ENCODE measurements at places on chromosomes 16 and 17.

GRCh38 chr17:640436-640835 lies 74.2 kb downstream of the VPS53 start:
- DNase-seq = no peak

GRCh38 chr17:74424117-74424516 lies 7.8 kb upstream of the GPRC5C start:
- no peak for DNase-seq

DNA sequence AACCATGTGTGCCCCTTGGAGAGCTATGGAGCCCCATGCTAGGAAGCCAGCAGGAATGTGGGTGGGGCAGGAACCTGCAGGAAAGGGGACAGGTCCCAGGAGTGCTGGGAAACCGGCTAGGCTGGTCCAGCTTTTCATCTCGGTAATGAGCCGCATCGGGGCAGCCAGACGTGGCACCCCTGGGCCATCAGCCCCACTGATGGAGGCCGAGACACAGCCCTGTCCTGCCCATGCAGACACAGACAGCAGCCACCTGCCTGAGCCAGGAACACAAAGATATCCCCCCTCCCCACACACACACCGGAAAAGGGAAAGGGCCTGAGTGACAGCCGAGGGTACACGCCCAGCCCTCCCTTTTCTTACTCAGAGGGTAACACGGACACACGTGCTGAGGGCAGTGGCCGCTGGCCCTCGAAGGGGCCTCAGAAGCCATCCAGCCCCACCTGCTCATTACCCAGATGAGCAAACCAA lies 18.1 kb downstream of the PPL start:
- DNase-seq = no peak

- DNase-seq = no peak
Observed at GRCh38 chr16:70473446-70474319, 19.3 kb downstream of the FCSK start.

DNA sequence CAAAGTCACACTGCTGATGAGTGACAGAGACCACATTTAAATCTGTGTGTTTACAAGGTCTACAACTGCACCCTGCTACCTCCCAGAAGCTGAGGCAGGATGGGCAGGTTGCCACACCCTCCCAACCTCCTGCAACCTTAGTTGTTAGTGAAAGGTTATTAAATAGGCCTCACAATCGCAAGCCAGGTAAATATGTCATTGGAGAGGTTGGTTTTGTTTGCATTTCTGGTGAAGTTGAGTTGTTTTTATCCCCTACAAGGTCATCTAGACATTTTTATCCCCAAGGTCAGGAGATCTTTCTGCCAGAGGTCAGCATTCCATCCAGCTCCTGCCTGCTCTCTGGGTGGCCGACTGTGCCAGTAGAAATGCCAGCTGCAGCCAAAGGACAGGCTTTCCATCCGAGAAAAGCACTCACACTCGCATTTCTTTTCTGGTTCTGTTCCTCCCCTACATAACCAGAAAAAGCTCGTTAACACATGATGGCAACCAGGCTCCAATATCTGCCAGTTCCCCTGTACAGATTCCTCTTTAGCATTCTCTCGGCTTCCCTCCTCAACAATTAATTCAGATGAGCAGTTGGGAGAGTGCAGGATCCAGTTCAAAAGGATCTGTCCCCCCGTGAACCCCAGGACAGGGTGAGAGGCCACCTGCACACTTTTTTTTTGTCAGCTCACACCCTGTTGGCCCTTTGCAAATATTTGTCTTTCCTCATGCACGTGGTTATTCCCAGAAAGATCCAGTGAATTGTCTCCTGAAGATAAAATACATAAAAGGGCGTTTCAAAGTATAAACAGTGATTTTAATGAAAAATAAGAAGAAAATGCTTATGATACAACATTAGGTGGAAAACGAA lies 562.8 kb downstream of the MAF start:
- DNase-seq = no peak

- DNase-seq = no peak
Observed at GRCh38 chr16:69680358-69680757, 46.0 kb downstream of the NQO1 start.

DNA sequence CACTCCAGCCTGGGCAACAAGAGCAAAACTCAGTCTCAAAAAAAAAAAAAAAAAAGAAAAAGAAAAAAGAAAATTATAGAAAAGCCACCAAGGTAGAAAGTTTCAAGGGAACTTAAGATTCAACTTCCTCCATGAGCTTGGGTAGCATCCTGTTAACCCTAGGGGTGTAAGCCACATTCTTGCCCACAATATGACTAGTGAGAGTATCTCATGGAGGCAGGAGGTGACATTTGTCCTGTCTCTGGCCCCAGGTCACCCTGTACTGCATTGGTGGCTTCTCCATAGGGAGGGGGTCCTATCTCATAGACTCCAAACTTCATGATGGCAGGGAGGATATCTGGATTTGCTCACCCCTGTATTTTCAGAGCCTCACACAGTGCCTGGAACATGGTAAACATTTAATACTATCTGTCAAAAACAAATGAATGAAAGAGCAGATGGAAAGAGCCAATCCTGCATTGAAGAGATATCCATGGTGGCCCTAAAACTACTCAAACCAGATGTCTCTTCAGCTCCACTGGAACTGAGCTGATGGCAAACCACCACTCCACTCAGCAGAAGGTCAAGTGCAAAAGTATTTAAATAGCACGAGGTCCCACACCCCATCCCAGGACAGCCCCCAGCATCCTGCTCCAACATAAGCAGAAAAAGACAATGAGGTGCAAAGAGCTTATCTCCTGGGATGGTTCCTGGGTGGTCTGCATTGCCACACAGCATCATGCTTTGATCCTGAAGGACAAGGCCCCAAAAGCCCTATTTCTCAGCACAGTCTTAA lies 50.3 kb downstream of the EMP2 start:
- DNase-seq = no peak

GRCh38 chr16:89096768-89097391 lies 3.2 kb downstream of the ACSF3 start:
- DNase-seq = no peak

GRCh38 chr17:58585554-58585953 lies 71.1 kb upstream of the MTMR4 start:
- no peak for DNase-seq

DNA sequence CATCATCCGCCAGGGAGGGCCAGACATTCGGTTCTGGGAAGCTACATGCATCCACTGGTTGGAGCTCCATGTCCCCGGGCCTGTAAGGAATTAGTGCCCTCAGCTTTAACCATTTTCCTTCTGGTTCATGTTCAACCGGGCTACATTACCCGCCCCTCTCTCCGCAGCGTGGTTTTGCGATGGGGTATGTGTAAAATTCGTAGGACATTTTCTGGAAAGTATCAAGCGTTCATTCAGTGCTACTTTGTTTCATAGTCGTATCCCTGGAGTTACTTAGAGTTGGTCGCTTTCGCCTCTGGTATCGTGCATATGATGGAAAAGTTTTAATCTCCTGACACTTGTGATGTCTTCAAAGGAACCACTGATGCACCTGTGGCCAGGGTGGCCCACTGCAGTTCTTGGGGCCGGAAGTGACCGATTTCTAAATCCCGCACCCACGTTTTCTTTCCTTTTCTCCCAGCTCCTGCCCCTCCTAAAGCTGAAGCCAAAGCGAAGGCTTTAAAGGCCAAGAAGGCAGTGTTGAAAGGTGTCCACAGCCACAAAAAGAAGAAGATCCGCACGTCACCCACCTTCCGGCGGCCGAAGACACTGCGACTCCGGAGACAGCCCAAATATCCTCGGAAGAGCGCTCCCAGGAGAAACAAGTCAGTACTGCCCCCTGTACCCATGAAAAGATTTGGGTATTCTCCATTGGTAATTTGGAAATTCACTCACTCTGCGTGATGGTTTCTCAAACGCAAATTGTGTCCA lies 637 bp downstream of the RPL23A start:
- DNase-seq = no peak

DNA sequence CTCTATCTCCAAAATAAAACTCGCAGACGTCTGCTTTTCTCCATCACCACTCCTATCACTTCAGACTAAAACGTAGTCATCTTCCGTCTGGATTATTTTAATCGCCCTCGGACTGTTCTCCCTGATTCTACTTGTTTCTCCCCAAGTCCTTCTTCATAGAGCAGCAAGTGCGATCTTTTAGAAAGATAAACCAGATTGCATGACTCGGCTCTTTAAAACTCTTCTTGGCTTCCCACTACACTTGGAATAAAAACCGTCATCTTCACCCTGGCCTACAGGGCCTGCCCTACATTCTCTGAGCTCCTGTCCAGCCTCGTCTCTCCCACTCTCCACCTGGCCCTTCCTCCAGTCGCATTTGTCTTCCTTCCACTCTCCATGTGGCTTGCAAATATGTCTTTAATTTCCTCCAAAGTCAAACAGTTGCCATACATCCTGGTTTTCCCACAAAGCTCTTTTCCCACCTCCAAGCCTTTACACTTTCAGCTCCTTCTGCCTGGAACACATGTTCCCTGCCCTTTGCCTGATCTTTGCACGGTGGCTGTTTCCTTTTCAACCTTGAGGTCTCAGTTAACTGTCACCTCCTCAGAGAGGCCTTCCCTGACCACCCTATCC lies 70.5 kb upstream of the DHX40 start:
- no peak for DNase-seq

GRCh38 chr17:43984521-43984920 lies 19.9 kb upstream of the NAGS start:
- no peak for DNase-seq

DNA sequence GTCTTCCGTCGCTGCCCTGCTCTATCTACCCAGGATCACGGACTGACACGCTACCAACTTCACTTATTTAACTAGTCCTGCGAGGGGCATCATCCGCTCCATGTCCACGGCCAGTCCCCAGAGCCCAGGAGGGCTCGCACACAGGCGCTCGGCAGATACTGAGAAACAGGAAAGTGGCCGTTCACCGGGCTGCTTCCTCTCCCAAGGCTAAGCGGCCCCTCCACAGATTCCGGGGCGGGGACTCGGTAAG lies 388 bp downstream of the OXLD1 start:
- no peak for DNase-seq

- DNase-seq = no peak
Observed at GRCh38 chr17:10648956-10649355, 8.2 kb downstream of the MYH3 start.

DNA sequence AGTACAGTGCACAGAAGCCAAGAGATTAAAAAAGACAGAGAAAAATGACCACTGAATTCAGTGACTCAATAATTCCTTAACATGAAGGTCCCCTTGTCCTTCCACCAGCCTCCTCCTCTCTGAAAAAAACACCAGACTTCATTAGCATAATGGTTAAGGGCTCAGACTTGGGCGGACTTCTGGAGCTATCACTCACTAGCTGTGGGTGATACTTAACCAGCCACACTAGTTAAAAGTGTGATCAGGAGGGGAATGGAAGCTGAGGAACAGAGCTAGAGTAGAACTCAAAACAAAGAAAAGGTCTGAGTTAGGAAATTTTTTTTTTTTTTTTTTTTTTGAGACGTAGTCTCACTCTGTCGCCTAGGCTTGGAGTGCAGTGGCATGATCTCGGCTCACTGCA lies 23.2 kb downstream of the ZNF652 start:
- DNase-seq = no peak

DNA sequence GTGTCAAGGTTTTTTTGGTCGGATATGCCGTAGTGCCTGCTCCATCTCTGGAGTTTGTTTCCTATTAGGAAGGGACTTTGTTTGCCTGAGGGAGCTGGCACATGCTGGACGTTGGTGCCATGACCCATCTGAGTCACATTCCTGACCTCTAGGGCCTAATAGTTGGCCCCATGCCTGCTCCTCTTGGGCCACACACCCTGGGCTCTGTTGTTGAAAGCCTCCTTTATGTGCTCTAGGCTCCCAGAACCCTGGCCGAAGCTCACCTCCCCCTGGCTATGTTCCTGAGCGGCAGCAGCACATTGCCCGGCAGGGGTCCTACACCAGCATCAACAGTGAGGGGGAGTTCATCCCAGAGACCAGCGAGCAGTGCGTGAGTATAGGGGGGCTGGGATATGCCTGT lies 18.4 kb downstream of the LIMD2 start:
- no peak for DNase-seq

DNA sequence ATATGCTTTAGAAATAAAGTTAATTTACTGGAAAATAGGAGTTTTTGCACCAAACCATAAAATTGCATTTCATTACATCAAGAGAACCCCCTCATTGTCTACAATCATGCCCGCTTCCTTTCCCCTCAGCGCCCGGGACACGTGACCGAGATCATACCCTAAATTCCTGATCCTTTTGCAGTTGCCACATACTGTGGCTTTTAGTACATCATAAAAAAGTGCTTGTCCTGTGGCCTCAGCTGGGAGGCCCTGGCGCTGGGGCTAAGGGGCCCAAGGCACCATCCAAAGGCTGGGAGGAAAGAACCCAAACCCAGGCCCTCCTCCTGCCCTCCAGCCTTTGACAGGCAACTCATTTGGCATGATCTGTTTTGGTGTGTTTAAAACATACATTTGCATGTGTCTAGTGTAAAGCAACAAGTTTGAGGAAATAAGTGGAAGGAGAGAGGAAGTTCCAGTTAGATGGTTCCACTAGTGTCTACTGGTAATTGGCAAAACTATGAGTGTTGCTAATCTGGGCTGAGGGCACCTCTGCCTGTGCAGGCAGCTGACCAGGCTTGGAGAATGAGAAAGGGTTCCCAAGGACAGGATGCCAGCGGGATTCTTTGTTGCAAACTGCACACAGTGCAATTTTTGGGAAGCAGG lies 6.0 kb downstream of the CDK5R1 start:
- no peak for DNase-seq

- DNase-seq = no peak
Observed at GRCh38 chr17:6534846-6535514, 21.4 kb downstream of the PITPNM3 start.

DNA sequence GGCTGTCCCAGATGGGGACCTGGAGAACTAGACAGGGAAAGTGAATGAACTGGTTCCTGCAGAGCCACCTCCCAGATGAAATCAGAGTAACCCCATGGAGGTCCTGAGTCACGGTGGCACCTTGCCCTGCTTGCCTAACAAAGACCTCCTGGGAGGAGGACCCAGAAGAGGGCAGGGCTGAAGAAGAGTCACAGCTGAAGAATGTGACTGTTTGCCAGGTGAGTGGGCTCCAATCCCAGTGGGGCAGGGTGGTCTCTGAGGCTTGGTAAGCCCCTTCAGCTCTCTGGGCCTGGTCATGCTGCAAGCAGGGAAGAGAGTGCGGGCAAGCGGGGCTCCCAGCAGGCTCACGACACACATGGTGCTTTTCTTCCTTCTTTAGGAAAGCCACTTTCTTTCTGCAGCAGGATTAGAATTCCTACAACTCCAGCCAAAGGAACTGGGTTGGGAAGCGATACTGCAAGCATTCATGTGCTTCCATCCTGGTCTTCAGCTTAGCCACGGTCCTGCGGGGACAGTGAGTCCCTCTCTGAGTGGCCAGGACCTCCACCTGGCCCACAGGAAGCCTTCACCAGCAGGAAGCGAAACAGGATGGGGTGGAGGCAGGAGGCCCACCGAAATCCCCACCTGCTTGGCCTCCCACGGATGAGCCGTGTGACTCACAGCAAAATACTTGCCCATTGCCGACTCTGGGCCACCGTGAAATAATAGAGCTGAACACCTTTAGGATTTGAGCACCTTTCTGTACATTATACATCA lies 4.3 kb downstream of the C16orf74 start:
- DNase-seq = no peak

- no peak for DNase-seq
Observed at GRCh38 chr16:49621241-49622083, 234.4 kb downstream of the ZNF423 start.

- no peak for DNase-seq
Observed at GRCh38 chr17:29108823-29109476, 66.0 kb downstream of the PIPOX start.

GRCh38 chr16:2949705-2950352 lies 14.2 kb upstream of the KREMEN2 start:
- DNase-seq = no peak

Data from nucleus accumbens (tissue), 56 donors.